ENCODE measurements at places on chromosomes 2 and 18.

DNA sequence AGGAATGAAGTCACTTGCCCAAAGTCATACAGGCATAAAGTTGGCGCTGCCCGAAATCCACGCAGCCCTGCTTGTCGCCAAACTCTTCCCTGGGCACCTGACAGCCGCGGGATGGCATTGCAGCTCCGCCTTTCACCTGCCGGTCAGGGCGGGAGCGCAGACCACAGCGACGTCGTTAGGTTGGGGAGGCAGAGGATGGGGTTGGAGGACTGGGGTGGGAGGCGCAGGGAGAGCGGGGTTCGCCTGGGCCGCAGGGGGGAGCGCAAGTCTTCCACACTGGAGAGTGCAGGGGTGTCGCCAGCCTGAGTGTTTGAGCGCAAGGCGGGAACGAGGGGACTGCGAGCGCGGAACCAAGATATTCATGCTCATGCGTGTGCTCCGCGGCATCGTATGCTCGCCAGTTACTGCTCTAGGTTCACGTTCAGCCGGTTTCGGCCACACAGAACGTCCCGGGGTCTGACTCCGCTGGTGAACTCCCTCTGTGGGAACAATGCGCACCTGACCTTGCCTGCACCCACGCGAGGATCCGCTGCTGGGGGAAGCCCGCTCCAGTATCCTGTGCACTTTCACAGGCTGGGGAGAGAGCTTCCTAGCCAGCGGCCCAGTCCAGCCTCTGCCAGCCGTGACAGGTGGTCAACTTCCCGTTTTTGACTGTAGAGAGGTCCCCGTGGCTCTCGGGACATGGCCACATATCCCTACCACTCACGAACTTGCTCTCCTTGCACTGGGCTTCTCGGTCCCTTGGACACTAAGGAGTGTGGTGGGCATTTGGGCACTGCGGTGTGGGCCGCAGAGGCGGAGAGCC is 767 bp upstream of the NPPC start:
- no peak for DNase-seq

- DNase-seq = no peak
Observed at GRCh38 chr2:22360735-22361374, 1024.1 kb upstream of the KLHL29 start.

DNA sequence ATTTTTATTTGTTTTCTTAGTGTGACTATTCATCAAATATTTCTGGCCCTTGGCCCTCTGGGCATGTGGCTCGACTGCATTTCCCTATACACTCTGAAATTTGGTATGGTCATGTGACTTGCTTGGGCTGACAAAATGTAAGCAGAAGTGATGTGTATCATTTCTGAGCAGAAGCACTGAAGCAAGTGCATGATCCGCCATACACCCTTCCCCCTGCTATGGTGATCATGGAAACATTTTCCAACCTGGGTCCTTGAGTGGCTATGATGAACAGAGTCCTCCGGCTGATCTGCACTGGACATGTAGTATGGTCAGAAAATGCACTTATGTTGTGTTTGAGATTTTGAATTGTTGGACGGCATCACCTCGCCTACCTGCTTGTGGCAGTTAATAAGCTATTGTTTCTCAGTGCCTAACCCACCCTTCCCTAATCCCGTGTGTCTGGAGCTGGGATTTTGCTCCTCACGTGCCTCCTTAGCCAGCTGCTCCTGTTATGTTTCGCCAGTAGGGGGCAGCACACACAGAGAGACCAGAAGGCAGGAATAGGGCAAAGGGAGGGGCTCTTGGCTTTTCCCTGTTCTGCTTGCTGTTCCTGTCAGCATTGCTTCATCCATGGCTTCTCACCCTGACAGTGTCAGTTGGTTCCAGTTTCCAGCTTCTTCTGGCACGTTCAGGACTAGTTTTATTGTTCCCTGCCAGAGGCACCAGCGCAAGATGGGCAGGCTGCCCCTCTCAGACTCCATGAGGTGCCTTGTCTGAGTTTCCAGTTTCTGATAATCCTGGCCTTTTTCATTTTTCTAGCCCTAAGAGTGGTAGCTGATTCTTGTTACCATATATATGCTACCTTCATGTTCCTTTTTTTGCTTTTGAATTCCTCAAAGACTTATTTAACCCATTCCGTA is 207.4 kb downstream of the ARL6IP6 start:
- DNase-seq = no peak

- DNase-seq = no peak
Observed at GRCh38 chr18:58860747-58861231, 3.9 kb upstream of the ZNF532 start.

DNA sequence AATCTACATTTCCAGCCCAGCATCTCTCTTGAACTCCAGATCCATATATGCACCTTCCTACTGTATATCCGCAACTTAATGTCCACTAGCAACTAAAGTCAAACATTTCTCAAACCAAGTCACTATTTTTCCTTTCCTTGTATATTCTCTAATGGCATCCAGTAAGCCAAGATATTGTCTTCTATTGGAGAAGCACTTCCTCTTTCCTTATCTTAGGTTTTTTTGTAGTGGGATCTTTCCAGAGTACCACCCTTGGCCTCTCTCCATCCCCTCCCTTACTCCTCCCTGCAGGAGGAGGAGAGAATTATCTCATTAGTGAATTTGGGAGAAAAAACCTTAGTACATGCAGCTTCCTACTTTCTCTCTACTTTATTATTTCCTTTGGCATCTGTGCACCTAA is 8.7 kb upstream of the DYNC1I2 start:
- no peak for DNase-seq

- DNase-seq = no peak
Observed at GRCh38 chr2:235398321-235398720, 95.5 kb upstream of the AGAP1 start.

DNA sequence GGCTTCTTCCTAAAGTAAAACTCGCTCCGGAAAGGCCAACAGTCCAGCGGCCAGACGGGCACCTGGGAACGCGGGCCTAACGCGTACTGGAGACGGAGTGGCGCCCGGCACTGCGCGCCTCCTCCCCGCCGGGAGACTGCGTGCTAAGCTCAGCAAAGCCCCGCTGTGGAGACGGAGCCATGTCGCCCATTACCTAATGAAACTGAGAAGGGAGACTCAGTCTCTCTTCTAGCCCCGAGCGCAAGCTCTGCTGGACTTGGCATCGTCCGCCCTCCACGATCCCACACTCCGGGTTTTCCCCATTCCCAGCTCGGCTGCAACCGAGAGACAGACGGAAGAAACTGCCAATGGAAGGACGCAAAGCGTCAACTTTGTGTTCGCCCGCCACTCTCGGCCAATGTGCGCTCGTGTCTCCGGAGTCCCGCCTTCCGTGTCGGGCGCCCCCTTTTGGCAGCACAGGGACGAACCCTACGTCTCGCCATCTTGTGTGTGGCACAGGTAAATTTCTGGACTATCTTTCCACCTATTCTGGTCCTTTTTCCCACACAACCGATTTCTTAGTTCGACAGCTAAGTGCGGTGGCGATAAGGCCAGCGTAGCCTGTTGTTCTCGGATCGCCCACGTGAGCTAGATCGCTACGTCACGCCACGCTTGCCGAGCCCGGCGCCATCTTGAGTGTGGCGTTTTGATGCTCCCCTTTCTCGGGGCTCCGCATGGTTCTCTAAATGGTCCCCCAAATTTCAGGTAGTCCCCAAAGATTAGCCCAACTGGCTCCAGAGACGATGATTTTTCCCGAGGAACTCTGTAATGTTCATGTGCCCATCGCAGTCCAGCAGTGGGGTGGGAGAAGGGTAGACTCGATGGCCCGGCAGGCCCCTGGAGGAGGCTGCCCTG is 1.3 kb upstream of the PTMA start:
- no peak for DNase-seq
